ENCODE measurements at places on chromosomes 6 and 20. TPM values are rescaled to one million over a fixed set of nuclear protein-coding genes. Genes with fewer than 3 reads are reported as not detected.

Gene WASF1
- total RNA-seq, result 6.6 TPM

DNA sequence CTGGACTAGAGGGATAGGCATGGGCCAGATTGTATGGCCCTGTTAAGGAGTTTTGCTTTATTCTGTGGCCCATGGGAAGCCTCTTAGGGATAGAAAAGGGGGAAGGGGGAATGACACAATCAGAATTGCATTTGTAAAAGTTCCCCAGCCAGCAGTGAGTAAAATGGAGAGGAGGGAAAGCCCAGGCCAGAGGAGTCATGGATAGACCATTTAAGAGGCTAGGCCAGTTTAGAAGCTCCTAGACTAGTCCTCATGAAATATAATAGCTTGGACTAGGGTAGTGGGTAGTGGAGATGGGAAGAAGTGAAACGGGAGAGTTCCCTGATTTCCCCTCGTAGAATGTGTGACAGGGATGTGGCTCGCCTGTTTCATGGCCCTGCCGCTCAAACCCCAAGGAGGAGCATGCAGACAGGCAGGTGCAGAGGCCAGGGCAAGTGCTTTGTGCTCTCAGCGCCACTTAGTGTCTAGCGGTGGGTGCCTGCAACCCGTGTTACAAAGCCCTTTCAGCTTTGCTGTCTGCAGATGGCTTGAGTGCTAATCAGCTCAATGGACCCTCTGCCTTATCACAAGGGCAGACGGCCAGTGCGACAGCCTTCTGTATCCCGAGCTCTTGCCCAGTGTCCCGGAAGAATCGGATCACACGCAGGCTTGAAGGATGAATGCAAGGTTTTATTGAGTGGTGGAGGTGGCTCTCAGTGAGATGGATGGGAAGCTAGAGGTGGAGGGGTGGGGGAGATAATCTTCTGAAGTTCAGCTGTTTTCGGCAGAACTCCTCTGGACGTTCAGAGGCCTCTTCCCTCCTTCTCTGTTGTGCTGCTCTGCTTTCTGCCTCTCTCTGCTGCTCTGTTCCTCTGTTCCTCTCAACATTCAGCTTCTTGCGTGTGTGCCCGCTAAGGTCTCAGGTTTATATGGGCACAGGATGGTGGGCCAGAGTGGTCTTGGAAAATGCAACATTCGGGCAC lies 141.1 kb downstream of the CEP57L1 start:
- H3K27me3 ChIP-seq, result no peaks in the 10 kb centered on the region
- DNase-seq, result peak; percentile 36
- no peak overlapping the region for H3K4me3 ChIP-seq
- no peaks in the 10 kb centered on the region for H3K4me1 ChIP-seq
- peak overlapping the region; percentile 38 for H3K27ac ChIP-seq
- H3K36me3 ChIP-seq, result no peaks in the 10 kb centered on the region

Gene MYBL2
- total RNA-seq, result 1.1 TPM

Gene HINT3
- total RNA-seq, result 35.2 TPM

Gene HLA-G
- total RNA-seq, result not detected
